ENCODE measurements at places on chromosomes 1 and 21. TPM values are rescaled to one million over a fixed set of nuclear protein-coding genes. Genes with fewer than 3 reads are reported as not detected.

Gene LHX8
- not detected for total RNA-seq

Gene CYP4Z1
- total RNA-seq: 0.39 TPM

Gene DNAJC6
- 23.7 TPM for total RNA-seq

- no peak for DNase-seq
Measured at GRCh38 chr1:151060657-151061421, 642 bp downstream of the MLLT11 start.

GRCh38 chr1:159051436-159051835, 25.1 kb downstream of the AIM2 start:
- no peak for DNase-seq
